ENCODE measurements at places on chromosomes 11 and 22.
A peak's percentile ranks its signal among the peaks of the same experiment; 100 is the strongest.

- DNase-seq, result no peak
Measured at GRCh38 chr11:46141597-46141996, 20.3 kb upstream of the PHF21A start.

DNA sequence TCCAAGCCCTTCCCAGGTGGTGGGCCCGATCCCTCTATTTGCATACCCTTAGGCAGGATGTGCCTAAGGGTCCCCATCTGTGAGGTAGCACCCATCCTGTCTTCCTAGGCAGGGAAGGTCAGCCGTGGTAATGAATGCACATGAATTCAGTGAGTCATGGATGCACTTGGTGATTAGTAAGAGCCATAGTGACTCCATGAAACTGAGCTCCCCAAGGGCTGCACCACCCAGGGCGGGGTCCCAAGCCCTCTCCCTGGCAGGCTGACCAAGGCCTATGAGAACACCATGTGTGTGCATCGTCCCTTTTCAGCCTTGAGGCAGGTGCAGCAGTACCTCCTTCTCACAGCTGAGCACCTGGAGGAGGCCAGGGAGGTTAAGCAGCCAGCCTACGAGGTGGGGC is 15.6 kb upstream of the SUSD2 start:
- DNase-seq, result peak; percentile 78

DNA sequence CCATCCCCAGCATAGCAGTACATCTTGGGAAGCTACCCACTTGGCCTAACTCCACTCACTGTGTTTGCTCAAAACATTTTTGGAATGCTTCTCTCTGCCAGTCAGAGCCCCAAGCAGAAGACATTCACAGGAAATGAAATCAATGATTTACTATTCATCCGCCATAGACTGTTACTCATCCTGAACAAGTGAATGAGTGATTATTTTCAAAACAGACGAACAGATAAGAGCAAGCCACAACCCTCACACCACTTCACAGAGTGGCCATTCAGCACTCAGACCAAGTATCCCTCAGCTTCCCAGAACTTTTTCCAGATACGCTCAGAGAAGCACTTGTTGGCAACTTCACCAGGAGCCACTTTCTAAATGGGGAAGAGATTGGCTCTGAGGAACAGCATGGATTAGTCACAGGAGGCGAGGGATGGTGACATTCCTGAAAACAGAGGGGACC is 13.0 kb upstream of the UBASH3B start:
- DNase-seq, result peak; percentile 92

GRCh38 chr22:35517769-35518530 is 22.7 kb upstream of the RASD2 start:
- DNase-seq, result no peak

GRCh38 chr11:290621-291231 is 1.8 kb downstream of the PGGHG start:
- DNase-seq, result no peak

DNA sequence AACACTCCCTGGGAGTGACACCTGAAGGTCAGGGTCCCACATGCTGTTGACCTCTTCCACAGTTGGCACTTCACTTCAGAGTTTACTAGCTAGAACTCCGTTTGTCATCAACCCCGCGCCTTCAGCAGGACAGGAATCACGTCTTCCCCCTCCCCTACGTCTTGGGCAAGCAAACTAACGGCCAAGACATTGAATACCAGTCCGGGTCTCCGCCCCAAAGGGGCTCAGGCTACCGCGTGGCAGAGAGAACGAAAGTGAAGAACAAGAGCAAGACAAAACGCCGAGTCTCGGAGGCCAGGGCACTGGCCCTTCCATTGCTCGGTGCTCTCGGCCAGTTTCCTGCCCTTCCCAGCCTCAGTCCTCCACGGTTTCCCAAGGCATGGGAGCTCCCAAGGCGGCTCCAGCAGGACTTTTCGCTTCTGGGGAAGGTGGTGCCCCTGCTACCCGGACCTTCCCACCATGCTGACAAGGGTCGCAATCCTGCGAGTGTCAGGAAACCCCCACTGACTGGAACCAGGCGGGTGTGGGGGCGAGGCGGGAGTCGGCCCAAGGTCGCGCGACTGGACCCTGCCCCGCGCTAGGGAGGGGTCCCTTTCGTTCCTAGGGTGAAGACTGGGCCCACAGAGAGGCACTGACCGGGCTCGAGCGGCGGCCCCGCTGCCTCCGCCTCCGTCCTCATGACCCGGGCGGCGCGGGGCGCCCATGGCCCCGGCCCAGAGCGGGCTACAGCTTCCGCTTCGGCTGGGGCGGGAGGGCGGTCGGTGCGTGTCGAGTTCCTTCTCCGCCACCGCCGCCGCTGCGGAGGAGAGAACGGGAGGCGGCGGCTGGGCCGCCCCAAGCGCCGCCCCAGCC is at the start of gene GUCD1:
TSS of gene GUCD1 (minus strand) at position 826 of the 852 bp plus-strand sequence. CDS start at position 679, 147 bp downstream.
- peak; percentile 60 for DNase-seq

Measured in ELR (cell line).